ENCODE measurements at places on chromosomes 5 and 9.

DNA sequence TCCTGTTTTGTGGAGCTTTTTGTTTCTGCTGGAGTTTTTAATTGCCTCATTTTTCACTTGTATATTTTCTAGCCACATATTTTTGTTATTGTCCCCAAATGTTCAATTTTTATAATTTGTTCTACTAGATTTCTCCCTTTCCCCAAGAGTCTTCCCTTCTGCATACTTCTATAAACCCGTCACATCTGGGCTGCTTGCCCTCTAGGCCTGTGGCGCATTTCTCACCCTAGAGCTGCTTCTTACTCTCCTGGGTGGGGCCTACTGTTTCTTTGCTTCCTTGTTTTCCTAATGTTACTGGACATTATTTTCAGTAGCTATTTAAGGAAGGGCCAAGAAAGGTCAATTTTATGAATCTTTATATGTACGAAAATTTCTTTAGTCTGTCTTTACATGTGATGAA lies 51.5 kb downstream of the NXNL2 start:
- DNase-seq, result no peak

GRCh38 chr5:61464512-61464911 lies 132.5 kb downstream of the ZSWIM6 start:
- no peak for DNase-seq

GRCh38 chr9:18947892-18948339 lies 85.1 kb downstream of the SAXO1 start:
- DNase-seq, result no peak

DNA sequence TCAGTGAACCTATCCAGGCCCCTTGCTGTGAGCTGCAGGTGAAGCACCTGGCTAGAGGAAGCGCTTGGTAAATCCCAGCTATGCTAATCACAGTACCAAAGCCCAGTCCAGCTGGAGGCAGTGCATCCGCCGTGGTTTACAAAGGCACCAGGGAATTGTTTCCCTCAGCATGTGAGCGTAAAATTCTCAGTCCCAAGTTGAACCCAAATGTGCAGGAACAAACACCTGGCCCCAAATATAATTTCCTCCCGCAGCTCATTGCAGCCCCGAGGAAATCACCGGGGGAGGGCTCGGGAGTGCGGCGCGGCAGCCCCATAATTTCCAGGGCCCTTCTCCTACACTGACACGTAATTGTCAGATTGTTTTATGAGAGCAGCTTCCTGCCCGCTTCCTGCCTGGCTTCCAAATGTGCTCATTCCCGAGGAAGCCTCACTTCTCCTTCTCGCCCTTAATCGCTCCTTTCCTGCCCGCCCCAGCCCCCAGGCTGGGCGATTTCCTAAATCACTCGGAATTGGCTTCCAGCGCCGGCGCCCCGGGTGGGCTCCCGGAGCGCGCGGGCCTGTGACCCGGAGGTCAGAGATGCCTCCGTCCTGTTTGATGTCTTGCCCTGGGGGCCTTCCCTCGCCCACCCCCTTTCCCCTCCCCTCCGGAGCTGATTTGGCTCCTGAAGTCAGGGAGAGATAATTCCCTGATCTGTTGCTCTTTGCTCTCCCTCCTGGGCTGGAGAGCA lies 134.4 kb downstream of the FGF1 start:
- peak; percentile 1 for DNase-seq

DNA sequence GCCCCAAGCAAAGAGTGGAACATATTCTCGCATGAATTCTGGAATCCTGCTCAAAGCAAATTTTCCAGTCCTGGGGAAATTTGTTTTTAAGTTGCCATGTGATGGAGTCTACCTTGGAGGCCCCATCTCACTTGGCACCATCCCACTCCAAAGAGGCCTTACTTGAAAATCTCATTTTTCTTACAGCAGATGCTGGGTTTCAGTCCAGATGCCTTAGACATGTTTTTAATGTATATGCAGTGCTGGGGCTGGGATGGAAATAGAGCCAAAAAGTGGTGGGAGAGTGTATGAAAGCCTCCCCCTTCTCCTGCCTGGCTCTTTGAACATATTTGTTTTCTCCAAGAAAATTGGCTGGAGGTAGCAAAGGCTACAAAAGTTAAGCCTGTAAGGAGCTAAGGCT lies 493.7 kb downstream of the ENC1 start:
- DNase-seq, result no peak
